Cardiac muscle cell (in vitro differentiated cells and primary cell): ENCODE measurements at places on chromosomes 16 and 17.
A peak's percentile ranks its signal among the peaks of the same experiment; 100 is the strongest.

GRCh38 chr16:70685061-70685937, 554 bp downstream of the MTSS2 start:
- H3K27me3 ChIP-seq, result no peaks in the 10 kb centered on the region
- peaks cover under 1% of the 10 kb centered on the region for H3K36me3 ChIP-seq
- peak overlapping the region; percentile 80 for H3K4me3 ChIP-seq
- DNase-seq, result peak; percentile 42
- H3K4me1 ChIP-seq, result peaks cover 37% of the 10 kb centered on the region

DNA sequence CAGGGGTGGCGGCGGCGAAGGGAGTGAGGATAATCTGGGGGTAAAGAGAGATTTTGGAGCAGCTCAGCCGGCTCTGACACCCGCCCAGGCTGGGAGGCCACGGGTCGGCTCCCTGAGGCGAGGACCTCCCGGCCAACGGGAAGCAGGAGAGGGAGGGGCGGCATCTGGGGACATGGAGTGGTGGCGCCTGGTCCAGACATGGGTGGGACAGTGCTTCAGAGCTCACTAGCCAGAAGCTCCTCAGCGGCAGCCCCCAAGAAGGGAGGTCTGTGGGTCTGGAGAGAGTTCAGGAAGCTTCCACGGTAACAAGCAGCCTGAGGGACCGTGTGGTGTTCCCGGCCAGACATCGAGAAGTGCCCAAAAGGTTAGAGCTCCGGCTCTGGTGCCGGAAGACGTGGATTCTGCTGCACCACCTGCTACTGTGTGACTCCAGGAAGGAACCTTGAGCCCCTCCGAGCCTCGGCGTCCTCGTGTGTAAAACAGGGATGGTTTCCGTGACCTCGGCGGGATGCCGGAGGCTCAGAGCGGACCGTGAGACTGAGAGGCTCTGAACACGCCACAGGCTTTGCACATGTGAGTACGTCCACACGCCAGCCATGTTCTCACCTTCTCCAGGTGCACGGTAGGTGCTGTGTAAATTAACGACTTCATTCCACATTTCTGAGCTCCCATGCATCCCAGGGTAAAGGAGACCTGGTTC, 56.9 kb downstream of the TIMM22 start:
- DNase-seq, result no peak
- no peak overlapping the region for H3K4me3 ChIP-seq
- no peaks in the 10 kb centered on the region for H3K27me3 ChIP-seq

- H3K27ac ChIP-seq, result no peak overlapping the region
- H3K4me1 ChIP-seq, result peaks cover 10% of the 10 kb centered on the region
- no peak for DNase-seq
Measured at GRCh38 chr17:32926183-32926582, 1.8 kb upstream of the TMEM98 start.

DNA sequence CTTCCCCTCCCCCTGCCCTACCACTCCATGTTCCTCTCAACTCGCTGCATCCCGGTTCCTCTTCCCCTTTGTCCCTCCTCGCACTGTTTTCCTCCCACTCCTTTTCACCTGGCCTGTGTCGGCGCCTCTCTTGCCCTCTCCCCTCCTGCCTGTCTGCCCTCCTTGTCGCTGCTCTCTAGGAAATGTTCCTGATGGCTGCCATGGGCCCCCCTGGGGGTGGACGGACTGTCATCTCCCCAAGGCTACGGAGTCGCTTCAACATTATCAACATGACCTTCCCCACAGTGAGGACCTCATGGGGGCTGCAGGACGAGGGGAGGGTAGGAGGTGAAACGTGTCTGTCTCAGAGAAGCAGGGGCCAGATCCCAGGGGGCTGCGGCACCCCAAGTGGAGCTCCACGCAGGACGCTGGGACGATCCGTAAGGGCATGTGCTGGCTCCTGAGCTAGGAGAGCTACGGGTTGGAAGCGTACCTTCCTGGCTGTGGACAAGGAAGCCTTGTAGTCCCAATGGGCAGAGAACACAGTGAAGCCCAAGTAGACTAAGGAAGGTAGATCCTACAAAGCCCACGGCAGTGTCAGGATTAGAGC, 39.8 kb upstream of the KDM6B start:
- H3K36me3 ChIP-seq, result no peaks in the 10 kb centered on the region
- H3K27ac ChIP-seq, result no peak overlapping the region
- no peaks in the 10 kb centered on the region for H3K27me3 ChIP-seq

DNA sequence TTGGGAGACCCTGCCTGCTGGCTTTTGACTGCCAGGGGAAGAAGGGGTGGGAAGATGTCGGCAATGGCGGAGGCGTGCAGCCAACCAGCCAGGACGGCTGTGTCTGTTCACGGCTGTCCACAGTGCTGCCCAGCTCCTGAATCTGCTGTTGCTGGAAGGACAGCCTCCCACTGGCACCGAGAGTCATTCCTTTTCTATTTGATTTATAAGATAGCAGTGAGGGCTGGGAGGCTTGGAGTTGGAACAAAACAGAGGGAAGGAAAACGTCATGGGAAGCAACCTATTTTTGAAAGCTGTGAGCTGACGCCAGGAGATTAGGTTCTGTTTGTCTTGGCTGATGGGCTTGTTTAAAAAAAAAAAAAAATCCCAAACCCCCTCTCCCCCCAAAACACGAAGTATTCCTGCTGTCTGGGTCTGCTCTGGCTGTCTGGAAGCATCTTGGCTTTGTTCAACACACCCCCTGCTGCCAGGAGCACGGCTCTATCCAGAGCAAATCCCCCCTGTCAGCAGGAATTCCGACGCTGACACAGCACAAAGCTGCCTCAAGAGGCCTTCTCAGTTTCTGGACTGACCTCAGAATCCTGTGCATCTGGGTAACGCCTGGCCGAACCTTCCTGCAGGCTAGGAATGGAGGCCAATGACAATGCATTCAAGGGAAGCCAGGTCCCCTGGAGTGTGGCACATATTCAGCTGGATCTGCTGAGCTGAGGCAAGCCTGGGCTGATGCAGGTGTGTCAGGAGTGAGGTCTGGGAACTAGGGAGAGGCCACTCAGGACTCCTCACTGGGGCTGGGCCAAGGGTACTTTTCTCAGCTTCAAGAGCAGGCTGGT, 41.0 kb upstream of the SREBF1 start:
- peak overlapping the region; percentile 54 for H3K27ac ChIP-seq
- H3K4me1 ChIP-seq, result peaks cover 23% of the 10 kb centered on the region
- DNase-seq, result peak; percentile 97
- H3K4me3 ChIP-seq, result no peak overlapping the region
- peaks cover 5% of the 10 kb centered on the region for H3K36me3 ChIP-seq
- peaks cover 42% of the 10 kb centered on the region for H3K27me3 ChIP-seq

DNA sequence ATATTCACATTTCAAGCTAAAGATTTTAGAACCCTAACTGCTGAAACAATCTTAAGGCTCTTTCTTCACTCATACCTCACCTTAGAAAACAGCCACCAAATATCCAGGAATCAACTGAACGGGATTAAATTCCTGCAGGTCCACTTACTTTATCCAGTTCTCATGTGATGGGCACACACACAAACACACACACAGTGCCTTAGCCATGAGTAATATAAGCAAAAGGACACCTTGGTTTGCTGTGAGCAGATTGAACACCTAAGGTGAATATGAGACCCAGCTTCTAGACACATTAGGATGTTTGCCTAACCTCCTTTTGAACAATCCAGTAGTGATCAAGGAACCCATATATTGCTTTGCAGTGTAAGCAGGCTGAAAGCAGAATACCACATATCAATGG, 81.5 kb downstream of the TUBD1 start:
- no peak for DNase-seq
- H3K27me3 ChIP-seq, result no peaks in the 10 kb centered on the region
- no peak overlapping the region for H3K4me3 ChIP-seq
- no peaks in the 10 kb centered on the region for H3K4me1 ChIP-seq
- H3K27ac ChIP-seq, result no peak overlapping the region
